Sciatic nerve (tissue), 2 donors: ENCODE measurements at places on chromosomes 1 and 21.

GRCh38 chr1:53577761-53578100, 118.5 kb downstream of the DMRTB1 start:
- DNase-seq = peak; percentile 21

DNA sequence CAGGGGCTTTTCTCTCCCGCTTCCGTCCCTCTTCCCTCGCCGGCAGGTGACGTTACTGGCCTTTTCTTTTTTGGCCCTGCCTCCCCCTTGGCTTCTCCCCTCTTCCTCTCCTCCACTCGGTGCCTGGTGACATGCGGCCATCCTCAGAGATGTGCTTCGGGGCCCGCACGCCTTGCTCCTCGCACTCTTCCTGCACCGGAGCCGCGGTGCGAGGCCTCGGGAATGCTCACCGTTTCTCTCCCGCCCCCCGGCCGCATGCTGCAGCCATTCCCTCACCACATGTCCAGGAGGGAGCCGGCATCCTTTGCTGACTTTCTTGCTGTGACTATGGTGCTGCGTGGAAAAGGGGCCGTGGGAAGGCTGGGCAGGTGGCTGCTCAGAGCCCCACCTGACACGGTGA, 39.3 kb downstream of the PDE9A start:
- DNase-seq = no peak

DNA sequence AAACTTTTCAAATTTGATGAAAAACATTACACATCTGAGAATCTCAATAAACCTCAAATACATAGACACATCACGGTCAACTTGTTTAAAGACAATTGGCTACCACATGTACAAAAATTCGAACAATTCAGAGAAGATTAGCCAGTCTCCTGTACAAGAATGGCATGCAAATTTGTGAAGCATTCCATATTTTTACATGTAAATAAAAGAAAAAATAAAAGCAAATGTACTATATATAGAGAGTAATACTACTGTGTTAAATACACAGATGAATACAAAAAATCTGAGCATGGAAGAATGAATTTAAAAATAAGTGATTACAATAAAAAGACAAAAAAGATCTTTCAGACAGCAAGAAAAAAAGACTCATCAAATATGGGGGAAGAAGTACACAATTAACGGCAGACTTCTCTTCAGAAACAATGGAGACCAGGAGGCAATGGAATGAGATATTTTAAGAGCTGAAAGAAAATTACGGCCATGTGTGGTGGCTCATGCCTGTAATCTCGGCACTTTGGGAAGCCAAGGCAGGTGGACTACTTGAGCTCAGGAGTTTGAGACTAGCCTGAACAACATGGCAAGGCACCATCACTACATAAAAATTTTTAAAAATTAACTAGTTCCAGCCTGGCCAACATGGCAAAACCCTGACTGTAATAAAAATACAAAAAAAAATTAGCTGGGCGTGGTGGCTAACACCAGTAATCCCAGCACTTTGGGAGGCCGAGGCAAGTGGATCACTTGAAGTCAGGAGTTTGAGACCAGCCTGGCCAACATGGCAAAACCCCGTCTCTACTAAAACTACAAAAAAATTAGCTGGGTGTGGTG, 23.2 kb downstream of the HAX1 start:
- DNase-seq = no peak

GRCh38 chr1:41013796-41014195, 7.7 kb downstream of the SLFNL1 start:
- DNase-seq = no peak

GRCh38 chr1:40756523-40756922, 27.1 kb upstream of the KCNQ4 start:
- DNase-seq = no peak
